Fibroblast of skin of left biceps (primary cell): ENCODE measurements at places on chromosomes 13 and 19.

DNA sequence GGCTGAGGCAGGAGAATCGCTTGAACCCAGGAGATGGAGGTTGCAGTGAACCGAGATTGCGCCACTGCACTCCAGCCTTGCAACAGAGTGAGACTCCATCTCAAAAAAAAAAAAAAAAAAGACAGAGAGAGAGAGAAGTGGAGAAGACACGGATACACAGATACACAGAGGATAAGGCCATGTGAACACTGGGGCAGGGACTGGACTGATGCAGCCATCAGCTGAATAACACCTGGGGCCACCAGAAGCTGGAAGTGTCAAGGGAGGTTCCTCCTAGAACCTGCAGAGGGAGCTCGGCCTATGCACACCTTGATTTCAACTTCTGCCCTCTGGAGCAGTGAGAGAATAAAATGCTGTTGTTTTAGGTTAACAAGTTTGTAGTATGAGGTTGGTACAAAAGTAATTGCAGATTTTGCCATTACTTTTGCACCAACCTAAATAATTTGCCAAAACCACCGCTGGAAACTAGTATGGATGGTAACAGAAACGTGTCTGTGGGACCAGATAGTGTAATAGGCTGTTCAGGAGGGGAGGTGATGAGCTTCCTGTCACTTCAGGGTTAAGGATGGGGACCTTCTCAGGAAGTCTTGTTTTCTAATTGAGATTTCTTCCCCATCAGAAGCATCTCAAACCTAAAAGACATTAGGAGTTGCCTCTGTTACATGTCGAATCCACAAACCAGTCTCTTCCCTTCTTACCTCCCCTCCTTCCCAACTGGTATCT lies 36.4 kb upstream of the IGSF23 start:
- DNase-seq, result no peak

GRCh38 chr13:102091231-102091630 lies 310.6 kb downstream of the FGF14 start:
- DNase-seq, result no peak

DNA sequence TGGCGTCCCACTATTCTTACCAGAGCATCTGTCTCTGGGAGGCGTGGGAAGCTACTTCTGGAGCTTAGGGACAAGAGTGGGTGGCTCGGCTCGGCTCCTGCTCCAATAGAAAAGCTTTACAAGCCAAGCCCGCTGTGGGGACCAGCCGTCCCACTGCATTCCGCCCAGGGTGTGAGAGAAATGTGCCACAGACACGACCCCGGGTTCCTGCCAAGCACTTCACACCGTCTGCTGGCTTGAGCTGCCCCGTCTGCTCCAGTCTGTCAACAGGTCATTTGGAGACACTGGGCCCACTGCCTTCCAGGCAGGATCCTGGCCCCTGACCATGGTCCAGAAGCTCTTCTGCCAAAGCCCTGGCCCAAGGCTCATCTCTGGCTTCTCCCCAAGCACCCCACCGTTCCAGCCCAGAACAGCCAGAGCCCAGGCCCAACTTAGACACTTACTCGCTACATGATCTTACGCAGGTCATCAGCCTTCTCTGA lies 6.5 kb upstream of the FKRP start:
- no peak for DNase-seq

GRCh38 chr13:111518161-111518792 lies 197.8 kb downstream of the TEX29 start:
- no peak for DNase-seq

GRCh38 chr19:35885225-35885738 lies 15.1 kb downstream of the NFKBID start:
- DNase-seq, result no peak

DNA sequence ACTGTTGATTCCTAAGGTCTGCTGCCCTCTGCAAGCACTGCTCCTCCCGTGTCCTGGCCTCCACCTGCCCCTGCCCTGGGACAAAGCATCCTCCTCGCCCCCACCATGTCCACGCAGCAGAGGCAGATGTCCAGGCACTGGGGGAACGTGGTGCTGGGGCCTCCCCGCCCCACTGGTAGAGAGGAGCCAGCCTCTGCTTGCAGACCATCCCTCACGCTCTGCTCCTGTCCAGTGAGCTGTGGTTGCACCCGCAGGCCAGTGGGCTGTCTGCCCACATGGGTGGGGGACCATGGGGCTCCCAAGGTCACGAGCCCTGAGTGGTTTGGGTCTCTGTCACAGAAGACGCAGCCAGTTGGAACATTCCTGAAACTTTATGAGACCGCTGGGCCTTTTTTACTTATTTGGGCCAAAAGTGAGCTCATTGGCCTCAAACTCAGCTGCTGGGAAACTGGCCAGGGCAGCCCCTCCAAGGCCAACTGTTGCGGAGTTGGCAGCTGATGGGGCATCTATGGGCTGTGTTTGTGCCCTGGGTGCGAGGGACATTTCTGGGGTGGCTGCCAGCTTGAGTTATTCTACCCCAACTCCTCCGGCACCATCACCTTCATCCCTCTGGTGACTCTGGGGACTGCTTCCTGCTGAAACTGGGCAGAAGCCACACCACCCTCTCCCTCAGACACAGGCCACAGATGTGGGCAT lies 64.8 kb upstream of the F7 start:
- DNase-seq, result no peak

DNA sequence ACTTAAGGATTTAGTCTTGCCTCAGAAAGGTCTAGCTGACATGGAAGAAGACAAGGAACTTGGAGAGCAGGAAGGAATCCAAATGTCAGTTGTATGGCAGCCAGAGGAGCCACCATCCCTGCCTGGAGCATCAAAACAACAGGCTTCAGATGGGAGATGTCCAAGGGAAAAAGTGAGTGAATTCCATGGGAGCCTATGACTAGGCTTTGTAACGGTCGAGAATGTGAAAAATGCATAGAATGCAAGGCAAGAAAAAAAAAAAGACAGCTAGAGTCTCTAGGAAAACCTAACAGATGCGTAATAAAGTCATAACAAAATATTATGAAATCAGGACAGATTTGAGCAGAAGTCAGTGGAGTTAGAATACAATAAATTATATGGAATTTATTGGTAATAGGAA lies 183.7 kb upstream of the LSM14A start:
- no peak for DNase-seq

- no peak for DNase-seq
Observed at GRCh38 chr19:16112778-16113177, 1.1 kb downstream of the RAB8A start.

DNA sequence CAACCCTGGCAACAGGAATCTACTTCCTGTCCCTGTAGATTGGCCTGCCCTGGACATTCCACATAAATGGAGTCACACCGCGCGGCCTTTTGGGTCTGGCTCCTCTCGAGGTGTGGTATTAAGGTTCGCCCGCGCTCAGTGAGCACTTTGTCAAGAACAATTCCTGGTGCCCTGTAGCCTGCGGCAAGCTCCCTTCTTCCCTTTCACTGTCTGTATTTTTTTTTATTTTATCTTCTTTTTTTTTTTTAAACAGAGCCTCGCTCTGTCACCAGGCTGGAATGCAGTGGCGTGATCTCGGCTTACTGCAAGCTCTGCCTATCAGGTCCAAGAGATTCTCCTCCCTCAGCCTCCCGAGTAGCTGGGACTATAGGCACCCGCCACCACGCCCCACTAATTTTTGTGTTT lies 28.3 kb downstream of the PEX11G start:
- no peak for DNase-seq

DNA sequence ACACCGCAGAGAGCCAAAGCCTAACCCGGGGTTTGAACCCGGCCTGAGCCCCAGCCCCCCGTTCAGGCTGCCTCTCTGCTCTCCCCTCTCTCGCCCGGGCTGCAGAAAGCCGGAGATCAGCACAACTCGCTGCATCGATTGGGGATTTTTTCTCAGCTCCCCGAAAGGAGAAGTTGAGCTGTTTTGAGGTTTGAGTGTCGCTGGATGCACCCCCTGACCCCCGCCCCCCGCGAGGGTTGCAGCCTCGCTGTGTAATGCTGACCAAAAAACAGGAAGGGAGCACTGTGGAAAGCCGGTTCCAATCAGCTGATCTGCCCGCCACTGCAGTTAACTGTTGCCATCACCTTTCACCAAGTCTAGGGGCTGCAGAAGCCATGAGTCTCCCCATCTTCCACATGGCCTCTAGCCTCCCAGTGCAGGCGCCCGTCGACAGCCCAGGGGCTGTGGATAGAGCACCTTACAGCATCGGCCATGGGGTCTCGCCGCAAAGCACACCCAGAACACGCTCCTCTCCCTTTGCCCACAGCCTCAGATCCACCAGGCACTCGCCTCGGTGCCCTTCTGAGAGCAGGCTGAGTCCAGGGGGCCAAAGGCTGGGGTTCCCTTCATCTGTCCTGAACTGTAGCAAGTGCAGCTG lies 34.5 kb downstream of the MYO9B start:
- DNase-seq, result no peak

DNA sequence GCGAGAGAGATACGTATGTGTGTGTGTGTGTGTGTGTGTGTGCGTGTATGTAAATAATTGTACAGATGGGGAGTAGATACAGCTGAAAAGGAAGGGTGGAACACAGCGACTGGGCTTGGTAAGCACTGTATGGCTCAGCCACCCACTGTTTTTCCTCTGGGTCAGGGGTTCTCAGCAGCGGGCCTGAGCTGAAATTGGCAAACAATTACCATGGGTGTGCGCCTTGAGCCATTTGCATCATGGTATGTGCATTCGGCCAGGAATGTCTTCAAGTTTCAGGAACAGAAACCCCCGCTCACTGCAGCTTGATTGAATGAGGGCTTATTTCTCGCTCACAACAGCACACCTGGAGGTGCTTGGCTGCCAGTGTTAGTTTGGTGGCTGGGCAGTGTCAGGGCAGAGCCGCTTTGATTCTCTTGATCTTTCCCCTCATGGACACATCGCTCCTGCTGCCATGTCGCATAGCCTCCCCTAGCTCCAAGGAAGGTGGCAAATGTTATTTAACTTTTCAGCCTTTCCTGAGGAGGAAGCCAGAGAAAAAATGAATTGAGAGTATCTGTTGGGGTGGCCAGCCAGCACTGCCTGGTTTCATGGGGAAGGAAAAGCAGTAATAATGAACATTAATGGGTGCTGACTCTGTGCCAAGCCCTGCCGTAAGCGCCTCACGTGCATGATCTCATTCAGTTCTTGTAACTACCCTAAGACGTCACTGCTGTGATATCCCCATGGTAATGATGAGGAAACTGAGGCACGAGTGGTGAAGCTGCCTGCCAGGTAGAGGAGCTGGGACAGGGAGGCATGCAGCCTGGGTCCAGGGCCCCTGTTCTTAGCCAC lies 126.9 kb downstream of the SIPA1L3 start:
- no peak for DNase-seq

GRCh38 chr19:7973883-7974282 lies 30.4 kb upstream of the TIMM44 start:
- DNase-seq, result no peak

GRCh38 chr13:80755910-80756309 lies 415.0 kb upstream of the SPRY2 start:
- DNase-seq, result no peak

GRCh38 chr19:51059715-51060114 lies 5.2 kb downstream of the KLK13 start:
- no peak for DNase-seq

DNA sequence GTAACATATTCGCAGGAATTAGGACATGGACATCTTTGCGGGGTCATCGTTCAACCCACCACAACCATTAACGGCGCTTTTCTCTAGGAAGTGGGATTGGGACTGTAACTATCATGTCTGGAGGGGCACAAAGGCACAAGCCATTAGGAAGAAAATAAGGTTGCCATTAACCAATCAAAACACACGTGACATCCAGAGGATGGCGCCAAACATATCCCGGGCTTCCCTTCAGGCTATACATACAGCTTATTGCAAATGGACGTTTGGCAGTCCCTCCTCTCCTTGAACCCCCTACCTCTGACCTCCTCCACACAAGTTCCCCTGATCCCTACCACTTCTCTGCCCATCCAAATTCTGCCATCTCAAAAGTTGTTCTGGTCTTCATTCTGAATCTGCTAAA lies 26.6 kb upstream of the GSX1 start:
- DNase-seq, result no peak

GRCh38 chr19:53102756-53103233 lies 427 bp downstream of the ZNF160 start:
- peak; percentile 1 for DNase-seq

DNA sequence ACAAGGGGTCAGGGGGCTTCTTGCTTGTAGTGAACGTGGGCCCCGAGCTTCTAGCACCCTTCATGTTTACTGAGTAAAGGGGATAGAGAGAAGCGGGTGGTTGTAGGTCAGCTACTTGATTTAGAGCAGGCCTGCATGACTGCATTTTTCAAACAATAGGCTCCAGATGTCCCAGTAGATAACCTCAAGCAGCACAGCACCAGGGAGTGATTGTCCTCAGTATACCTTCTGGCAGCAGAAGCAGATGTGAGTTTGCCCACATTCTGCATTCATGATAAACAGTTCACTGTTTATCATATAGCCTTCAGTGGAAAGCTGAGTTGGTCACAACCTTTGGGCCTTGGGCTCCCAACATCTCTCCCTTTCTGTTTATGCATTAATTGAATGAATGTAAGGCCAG lies 4.8 kb downstream of the ZNF439 start:
- no peak for DNase-seq

GRCh38 chr13:91896547-91896946 lies 498.1 kb downstream of the GPC5 start:
- DNase-seq, result no peak

GRCh38 chr13:103213152-103213551 lies 146.9 kb upstream of the SLC10A2 start:
- no peak for DNase-seq

GRCh38 chr13:112182846-112183531 lies 116.0 kb downstream of the SOX1 start:
- DNase-seq, result no peak

GRCh38 chr19:20565321-20566018 lies at the start of gene ZNF737:
Gene ZNF737 (minus strand): TSS chr19:20565781. CDS start chr19:20565640, 141 bp downstream.
- DNase-seq, result peak; percentile 88

DNA sequence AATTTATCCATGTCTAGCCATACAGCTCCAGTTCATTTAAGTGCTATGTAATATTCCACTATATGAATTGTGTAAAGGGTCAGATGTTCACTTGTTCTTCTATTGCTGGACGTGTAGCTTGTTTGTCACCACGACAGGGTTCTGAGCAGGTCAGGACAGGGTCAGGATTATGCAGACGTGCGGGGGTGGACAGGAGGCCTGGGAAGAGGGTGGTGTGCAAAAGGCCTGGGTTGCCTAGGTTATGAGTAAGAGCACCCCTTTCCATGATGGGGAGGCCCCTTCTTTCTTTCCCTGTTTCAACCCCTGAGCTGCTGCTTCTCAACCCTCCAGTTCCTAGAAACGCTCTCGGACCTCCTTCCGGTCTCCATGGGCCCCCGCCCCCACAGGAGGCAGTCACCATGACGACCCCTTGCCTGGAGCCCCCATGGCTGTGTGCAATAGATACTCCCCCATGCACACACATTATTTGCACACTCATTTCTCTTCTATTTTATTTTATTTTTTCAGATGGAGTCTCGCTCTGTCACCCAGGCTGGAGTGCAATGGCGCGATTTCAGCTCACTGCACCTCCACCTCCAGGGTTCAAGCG lies 2.0 kb downstream of the EXOC3L2 start:
- no peak for DNase-seq

GRCh38 chr13:59843040-59843439 lies 320.7 kb downstream of the DIAPH3 start:
- DNase-seq, result no peak
